OCI-M1 (cell line): ENCODE measurements at places on chromosomes 7 and 10.

GRCh38 chr7:135801045-135801693 lies 52.6 kb upstream of the FAM180A start:
- peak; percentile 73 for DNase-seq

DNA sequence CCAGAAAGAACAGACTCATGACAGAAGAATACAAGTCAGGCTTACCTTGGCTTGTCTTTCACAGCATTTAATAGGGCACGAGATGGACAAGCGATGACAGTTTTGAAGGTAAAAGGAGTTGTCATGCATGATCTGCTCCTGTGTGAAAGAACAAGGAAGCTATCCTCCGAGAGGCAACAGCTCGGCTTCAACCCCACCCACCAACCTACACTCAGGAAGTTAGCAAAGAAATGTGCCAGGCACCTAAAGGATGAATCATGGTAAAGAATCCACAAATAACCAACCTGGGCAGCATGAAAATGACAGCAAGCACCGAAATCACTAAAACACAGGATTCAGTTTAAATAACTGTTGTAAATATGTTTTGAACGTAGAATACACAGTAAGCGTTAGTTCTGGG lies 700.2 kb downstream of the TYW1 start:
- DNase-seq: no peak

- DNase-seq: no peak
These were observed 181.4 kb downstream of the IPMK start for GRCh38 chr10:58086144-58086762.

DNA sequence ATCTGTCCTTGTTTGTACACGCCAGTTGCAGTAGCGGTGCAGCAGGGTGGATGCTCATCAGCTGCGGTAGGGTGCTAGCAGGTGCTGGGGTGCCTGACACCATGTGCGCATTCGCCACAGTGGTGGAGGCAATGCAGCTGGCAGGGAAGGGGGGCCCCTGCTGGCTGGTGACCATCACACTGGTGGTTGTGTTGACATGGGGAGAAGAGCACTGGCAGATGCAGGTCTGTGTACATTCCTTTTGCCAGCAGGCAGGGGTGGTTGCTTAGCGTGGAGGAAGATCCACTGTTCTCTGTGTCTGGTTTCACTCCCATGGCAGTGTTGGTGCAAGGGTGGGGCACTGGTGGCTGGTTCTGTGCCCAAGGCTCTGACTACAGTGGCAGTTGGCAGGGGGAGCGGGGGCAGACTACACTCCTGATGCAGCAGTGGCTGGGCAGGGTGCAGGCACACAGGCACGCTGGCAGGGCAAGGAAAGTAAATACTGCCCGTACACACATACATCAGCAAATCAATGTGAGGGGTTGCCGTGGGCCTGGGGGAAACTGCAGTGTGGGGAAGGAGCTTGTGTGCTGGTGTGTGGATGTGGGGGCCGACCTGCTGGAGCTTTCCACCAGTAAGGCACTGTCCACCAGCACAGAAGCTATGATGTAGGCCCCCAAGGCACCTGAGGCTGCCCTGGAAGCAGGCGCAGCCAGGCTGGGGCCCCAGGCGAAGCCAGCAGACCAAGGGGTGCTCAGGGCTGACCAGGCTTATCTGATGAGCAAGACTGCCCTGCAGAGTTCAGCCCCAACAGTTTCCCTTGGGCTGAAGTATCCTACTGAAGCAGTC lies 87.2 kb upstream of the UNC5B start:
- no peak for DNase-seq

DNA sequence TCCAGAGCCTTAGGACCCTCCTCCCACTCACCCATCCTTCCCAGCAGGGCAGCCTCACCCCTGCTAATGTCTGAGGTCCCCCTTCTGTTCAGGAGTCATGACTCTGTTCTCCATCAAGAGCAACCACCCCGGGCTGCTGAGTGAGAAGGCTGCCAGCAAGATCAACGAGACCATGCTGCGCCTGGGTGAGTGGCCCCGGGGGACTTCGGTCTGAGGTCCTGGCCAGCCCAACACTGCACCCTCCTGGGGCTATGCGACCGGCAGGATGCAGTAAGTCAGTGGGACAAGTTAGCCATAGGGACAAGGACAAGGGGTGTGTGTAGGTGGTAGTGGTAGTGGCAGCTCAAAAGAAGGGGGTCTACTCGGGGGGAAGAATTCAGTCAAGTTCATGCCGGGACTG lies 16.2 kb upstream of the AHCYL2 start:
- DNase-seq: no peak

GRCh38 chr10:49644035-49644646 lies 30.3 kb downstream of the CHAT start:
- DNase-seq: no peak

- no peak for DNase-seq
These were observed 126.0 kb downstream of the EBF3 start for GRCh38 chr10:129837909-129838582.

DNA sequence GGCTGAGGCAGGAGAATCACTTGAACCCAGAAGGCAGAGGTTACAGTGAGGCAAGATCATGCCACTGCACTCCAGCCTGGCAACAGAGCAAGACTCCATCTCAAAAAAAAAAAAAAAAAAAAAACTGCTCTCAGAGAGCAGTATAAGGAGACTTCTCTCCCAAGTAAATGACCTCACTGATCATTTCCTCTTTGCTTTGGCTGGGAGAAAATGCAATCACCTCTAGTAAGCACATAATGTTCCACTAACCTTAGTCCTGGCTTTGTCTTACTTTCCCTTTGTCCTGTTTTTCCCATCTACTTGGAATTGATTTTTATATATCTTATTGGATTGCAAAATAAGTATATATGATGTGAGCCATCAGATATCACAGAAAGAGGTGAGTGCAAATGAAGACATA lies 2.5 kb downstream of the SLC25A13 start:
- peak; percentile 38 for DNase-seq

DNA sequence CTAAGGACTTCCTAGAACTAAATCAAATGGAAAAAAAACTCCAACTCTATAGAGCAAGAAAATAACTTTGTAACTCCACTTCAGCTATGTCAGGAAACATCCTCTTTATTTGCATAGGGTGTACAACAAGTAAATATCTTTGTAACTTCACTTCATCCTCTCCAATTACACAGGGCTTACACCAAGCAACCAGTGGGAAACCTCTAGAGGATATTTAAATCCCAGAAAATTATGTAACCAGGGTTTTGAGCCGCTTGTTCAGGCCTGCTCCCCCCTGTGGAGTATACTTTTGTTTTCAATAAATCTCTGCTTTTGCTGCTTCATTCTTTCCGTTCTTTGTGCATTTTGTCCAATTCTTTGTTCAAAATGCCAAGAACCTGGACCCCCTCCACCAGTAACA lies 22.2 kb downstream of the LIPJ start:
- DNase-seq: no peak

DNA sequence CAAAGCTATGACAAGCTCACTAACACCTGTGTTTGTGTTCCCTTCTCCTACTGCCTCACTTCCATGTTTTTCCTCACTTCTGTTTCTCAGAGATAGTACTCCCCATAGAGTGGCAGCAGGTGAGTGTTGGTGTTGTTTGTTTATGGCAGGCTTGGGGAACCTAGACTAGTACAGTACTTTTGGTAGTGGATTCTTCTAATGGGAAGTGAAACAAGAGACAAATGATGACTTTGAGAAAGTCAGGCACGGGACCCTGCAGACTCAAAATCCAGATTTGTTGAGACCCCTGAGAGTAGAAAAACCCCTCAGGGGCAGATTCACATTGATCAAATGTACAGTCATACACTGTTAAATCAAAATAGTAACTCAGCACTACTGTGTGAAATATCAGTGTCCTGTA lies 6.4 kb upstream of the CFAP69 start:
- DNase-seq: no peak

- DNase-seq: peak; percentile 46
These were observed 134.3 kb upstream of the PDE1C start for GRCh38 chr7:32204361-32205018.

DNA sequence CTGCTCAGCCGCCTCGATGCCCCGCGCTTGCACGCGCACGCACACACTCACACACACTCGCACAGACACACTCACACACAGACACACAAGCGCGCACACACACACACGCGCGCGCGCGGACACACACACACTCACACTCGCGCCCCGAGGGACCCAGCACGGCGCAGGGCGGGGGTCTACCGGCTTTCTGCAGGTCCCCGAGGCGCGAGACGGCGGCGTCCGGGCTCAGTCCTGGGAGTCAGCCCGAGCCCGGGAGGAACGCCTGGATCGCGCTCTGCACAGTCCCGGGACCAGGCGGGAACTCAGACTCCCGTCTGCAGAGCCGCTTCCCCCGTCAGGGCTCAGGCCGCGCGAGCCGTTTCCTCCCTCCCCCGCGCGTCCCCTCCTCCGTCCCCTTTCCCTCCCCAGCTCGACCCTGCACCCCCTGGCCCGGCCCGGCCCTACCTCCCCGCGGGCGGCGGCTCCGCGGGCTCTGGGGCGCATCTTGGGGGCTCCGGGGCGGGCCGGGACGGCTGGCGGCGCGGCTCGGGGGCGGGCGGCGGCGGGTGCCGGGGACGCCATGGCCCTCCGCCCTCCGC lies 464 bp downstream of the DENND2A start:
- no peak for DNase-seq

DNA sequence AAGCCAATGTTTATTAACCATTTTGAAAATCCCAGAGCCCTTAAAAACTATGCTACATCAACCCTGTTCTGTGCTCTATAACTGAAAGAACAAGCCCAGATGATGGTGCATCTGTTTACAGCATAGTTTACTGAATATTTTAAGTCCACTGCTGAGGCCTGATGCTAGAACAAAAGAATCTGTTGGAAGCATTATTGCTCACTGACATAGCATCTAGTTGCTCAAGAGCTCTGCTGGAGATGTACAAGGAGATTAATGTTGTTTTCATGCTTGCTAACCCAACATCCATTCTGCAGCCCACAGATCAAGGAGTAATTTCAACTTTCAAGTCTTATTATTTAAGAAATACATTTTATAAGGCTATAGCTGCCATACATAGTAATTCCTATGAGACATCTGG lies 181.3 kb upstream of the FEZF1 start:
- DNase-seq: no peak

DNA sequence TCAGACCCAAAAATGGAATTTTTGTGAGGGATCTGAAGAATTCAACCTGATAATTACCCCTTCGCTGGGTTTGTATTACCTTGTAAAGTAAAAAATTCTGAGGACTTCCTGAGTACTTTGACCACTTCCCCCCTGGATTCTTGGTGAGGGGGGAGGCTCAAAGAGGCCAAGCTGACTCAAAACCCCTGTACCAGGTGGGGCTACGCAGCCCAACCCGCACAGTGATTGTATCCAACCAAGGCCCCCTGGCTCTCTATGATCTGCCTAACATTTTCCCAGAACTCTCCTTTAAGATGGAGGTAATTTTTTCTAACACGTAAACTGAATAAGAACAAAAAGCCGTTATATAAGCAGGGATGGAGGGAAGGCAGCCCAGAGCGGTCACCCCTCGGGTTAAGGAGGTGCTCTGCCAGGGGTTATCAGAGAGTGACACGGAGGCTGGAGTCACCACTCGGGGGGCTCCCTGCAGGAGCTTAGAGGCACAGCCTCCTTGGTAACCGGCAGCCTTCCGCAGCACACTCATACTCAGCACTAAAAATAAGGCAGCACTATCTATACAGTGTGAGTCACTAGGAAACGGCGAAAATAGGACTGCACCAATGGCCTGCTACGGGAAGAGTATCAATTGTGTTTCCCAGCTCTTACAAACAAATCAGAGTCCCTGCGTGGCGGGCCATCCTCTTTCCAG lies 255.4 kb downstream of the ELMO1 start:
- no peak for DNase-seq

GRCh38 chr10:17409170-17409733 lies 45.1 kb downstream of the ST8SIA6 start:
- DNase-seq: peak; percentile 83

GRCh38 chr7:101743995-101744360 lies 73.4 kb upstream of the CUX1 start:
- DNase-seq: no peak

- no peak for DNase-seq
These were observed 19.5 kb upstream of the PNLIP start for GRCh38 chr10:116526219-116526618.

DNA sequence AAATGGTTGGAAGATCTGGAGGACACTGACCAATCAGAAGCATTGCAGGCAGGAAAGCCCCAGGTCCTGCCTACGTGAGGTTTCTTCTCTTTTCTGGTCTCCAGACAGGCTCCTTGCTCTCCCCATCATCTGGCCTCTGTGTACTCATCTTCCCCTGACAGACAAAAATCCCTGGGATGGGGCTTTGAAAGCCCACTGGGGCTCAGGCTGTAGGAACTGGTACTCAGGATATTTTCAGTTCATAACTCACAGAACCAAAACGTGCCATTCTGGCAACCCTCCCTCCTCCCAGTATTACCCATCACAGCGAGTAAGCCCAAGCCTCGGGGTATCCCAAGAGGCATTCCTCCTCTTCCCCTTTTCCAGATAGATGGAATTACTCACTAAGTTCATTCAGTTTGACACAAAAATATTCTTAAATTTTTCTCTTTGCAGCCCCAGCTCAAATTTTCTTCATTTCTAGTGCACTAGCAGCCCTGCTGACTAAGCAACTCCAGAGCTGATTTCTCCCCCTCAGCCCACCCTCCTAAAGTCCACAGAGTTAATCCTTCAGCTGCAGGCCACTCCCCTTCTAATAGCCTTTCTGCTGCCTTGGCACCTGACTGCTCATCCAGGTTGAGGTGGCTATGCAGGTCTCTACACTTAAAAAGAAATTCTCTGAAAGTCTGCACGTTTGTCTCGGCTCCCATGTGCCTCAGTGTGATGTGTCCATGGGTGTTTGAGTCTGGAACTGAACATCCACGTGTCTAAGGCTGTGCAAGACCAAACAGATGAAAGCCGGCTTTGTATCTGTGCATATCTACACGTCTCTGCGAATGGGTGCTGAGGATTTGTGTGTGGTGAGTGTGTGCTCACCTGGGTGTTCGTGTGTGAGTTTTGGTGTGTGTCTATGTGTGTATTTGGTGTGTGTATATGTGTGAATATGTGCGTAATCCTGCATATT lies 331.4 kb downstream of the CCSER2 start:
- no peak for DNase-seq

DNA sequence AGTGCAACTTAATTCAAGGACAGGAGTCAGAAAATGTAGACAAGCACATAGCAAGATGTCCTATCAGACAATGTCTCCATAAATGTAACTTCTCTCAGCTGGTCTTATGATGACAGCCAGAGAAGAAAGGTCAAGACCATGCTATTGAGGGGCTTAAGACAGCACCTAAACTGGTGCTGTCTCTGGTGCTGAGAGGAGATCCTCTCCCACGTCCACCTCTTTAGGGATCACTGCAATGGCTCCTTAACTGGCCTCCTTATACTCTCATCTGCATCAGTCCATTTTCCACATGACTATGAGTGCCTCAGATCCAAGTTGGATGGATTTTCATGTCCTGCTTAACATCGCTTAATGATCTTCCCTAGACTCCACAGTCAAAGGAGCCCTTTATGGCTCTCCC lies 210.6 kb downstream of the ARL4A start:
- no peak for DNase-seq

GRCh38 chr7:85074016-85074415 lies 112.8 kb downstream of the SEMA3D start:
- no peak for DNase-seq

DNA sequence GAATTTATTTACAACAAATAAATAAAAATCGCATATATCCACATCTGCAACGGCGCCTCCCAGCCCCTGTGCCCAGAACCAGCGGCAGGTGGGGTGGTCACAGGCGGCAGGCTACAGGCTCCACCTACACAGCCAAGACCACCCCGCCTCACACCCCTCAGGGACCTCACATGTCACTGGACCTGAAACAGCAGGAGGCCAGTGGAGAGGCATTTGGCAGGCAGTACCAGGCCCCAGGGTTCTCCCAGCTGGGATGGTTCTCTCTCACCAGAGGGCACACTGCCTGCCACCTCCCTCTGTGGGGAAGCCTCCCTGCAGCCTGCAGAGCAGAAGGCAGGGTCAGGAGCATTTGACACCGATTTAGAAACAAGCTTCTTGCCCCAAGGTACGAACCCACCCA lies 81.5 kb downstream of the MAD1L1 start:
- DNase-seq: no peak
